ENCODE measurements at places on chromosomes 5 and 9.
A peak's percentile ranks its signal among the peaks of the same experiment; 100 is the strongest.

DNA sequence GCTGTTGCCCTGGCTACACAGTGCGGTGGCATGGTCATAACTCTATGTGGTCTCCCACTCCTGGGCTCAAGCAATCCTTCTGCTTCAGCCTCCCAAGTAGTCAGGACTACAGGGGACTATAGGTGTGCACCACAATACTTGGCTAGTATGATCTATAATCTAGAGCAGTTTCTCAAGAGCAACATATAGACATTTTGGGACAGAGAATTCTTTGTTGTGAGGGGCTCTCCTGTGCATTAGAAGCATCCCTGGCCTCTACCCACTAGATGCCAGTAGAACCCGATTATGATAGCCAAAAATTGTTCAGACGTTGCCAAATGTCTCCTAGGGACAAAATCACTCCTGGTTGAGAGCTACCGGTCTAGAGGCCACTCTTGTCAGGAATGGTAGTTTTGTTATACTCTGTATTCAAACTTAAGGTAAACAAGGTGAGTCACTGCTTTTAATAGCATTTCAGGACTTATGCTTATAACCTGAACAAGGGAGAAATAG, 7.2 kb downstream of the ANKHD1 start:
- DNase-seq: no peak

DNA sequence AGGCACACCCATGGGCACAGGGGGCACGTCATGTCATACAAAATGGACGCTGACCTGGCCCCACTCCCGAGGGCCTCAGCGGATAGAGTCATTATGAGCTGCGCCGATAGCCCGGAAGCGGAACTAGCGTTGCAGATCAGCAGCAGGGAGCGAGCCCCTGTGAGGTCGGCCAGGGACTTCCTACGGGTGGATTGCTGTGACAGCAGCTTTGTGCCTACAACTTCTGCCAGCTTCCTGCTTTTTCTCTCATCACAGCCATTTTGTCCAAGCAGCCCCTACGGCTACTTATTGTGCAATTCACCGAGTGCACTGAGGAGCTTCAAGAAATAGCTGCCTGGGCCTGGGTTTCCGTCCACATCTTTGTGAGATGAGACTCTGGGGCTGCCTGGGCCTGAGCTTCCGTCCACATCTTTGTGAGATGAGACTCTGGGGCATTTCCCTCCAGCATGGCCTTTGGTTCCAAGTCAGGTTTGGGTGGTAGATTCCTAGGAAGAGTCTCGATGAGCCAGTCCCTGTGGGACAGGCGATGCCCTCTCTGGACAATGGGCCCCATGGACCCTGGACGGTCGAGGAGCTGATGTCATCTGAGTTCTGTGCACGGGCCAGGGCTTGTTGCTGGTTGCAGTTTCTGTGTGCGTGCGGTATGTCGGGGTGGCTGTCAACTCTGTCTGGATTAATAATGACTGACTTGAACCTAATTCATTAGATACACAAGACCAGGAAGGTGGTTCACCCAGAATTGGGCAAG, 67.0 kb upstream of the GNE start:
- DNase-seq: no peak

- DNase-seq: peak; percentile 58
Observed at GRCh38 chr9:130770679-130771442, 64.2 kb upstream of the ABL1 start.

DNA sequence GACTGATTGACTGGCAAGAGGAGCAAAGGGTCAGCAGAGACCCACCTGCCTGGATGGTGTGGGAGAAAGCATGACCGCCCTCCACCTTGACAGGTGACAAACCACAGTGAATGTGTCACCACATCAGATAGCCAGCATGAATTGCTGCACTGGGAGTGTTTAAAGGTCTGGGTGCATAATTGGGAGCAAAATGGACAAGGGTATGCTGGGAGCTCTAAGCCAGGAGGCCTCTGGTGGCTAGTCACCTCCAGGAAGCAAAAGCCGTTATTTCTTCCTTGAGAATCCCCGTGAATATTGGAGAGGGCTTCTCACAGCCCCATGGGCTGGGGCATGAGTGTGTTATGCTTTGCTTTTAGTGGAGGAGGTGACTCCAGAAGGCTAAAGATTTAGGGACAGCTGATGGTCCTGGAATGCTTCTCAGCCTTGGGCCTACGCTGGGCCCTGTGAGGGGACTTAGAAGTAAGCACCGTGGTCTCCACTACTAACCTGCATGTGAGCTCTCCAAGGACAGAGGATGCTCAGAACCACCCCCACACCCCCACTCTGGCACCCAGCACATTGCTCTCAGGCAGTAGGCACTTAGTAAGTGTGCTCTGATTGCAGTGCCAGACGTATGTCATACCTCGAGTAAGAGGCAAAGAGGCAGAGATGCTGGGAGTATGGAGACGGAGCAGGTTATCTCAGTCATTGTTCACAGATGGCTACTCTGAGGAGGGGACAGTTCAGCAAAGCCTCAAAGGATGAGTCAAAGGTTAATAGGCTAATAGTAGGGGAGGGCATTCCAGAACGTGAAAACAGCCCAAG, 9.1 kb upstream of the IRF1 start:
- peak; percentile 1 for DNase-seq

DNA sequence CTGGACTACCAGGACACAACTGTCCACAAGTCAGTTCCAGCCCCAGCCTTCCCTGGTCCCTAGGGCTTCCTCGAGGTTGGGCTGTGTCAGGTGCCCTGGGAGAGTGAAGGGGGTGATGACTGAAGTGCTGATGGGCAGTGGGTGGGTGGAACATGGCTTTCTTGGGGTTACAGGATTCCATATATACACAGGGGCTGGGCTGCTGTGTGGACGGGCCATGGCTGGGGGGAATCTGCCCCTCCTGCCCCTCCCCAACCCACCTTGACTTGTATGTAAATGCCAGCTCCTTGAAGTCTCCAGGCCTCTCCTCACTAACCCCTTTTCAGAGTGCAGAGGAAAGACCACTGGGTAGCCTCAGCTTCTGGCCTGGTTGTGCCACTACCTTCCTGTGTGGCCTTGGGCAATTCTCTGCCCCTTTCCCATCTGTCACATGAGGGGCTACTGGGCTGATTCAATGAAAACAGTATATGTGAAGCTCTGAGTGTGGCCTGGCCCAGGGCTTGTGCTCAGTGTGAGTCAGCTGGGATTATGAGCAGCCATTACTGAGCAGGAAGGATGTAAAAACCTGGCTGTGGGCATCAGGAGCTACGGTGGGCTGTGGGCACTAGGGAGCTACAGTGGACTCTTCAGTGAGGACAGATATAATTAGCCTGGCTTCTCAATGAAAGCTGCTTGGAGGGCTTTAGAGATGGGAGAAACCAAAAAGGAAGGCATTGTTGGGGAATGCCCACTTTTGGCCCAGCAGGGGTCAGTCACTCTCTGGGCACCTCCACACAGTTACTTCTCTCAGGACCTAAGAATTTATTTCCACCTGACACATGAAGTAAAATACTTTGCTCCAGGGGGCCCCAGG, 23.3 kb downstream of the PITX1 start:
- DNase-seq: no peak

DNA sequence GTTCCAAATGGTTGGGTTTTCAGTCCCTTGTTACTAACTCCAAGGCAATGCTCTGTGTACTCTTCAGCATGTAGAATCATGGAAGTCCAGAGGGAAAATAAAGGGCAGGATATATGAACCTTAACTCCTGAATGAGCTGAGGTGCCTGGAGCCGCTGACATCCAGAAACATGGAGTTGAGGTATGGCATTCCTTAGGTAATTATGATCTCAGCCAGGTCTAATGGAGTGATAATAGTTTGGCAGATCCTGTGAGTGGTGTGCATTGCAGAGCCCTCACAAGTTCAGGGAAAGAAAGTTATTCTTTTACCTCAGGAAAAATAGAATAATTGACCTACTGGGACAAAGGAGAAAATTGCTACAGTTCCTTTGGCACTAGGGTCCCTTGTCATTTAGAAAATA, 369.1 kb downstream of the ZNF608 start:
- no peak for DNase-seq

- no peak for DNase-seq
Observed at GRCh38 chr5:173668245-173668800, 51.9 kb upstream of the BOD1 start.

- DNase-seq: no peak
Observed at GRCh38 chr9:134515026-134515821, 126.4 kb upstream of the COL5A1 start.

DNA sequence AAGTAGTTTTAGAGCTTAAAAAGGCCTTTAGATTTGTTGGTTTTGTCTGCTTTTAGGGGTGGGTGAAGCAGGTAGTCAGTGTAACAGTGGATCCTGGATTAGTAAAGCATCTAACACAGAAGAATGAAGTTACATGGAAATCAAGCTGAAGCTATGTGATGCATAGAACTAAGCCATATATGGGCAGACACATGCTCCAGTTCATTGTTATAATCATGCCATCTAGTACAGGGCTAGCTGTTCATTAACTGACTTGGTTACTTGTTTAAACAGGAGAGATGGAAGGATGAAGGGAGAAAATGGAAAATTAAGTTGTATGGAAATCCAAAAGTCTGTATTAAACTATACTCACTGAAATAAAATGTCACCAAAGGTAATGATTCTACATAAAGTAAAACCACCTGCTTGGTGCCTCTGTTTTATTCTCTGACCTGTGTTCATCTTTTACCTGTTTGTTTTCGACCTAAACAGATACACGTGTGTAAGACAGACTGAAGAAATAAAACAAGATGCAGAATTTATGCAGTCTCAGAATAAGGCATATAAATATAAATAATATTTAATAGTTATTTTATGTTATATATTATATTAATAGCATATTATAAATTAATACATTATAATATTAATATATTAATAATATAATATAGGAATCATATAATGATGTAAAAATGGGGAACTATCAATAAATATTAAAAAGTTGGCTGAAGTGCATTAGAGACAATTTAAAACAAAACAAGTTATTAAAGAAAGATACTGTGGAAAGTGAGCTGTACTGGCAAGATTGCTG, 33.9 kb downstream of the MRPS30 start:
- DNase-seq: no peak

- DNase-seq: no peak
Observed at GRCh38 chr9:14097215-14097614, 216.7 kb downstream of the NFIB start.

DNA sequence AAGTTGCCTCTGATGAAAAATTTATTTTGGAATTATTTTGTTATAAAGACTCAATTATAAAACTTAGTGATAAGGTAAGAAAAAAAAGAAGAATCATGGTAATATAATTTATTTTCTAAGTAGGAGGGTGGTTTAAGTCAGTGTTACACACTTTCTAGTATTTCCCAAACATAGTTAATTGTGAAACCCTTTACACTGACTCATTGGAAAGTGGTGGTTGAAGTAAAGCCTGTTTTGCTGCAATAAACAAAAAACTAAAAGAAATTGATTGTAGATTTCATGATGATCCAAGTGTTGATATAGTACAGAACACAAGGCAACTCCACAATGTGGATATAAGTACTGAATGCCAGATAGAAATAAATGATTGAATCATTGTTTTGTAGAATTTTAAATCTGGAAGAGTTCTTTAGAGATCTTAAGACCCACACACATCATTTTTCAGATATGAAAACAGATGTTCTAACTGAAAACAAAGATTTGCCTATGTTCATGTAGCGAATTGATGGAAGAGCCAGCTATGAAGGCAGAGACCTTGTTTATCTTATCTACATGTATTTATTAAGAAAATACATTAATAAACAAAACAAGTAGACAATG, 539.8 kb downstream of the PRELID2 start:
- no peak for DNase-seq

- DNase-seq: peak; percentile 16
Observed at GRCh38 chr9:13278368-13279246, 885 bp downstream of the MPDZ start.

DNA sequence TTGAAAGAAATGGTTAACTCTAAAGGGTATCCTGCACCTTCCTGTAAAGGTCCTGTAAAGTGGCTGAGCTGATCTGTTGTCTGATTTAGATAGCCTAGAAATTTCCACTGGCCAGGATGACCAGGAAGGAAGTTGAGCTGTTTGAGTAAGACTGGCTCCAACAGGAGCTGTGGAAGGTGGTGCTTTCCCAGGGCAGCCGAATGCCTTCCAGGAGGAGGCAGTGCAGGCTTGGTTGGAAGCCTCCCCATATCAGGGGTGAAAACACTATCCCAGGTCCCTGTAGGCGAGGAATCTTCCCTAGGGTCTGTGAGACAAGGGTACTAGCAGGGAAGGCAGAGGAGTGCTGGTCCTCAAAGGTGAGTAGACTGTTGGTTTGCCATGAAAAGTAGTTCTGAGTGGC, 98.4 kb downstream of the LIX1 start:
- peak; percentile 54 for DNase-seq

GRCh38 chr5:108669462-108669861, 78.2 kb upstream of the FER start:
- DNase-seq: no peak

GRCh38 chr5:125004009-125004408, 257.6 kb upstream of the ZNF608 start:
- DNase-seq: no peak

All from HEK293T (cell line).